KBM-7 (cell line): ENCODE measurements at places on chromosomes 1 and 21.

- DNase-seq, result no peak
These were observed 128.4 kb upstream of the NGF start for GRCh38 chr1:115466433-115466832.

- no peak for DNase-seq
These were observed 145.0 kb downstream of the PBX1 start for GRCh38 chr1:164703960-164704411.

DNA sequence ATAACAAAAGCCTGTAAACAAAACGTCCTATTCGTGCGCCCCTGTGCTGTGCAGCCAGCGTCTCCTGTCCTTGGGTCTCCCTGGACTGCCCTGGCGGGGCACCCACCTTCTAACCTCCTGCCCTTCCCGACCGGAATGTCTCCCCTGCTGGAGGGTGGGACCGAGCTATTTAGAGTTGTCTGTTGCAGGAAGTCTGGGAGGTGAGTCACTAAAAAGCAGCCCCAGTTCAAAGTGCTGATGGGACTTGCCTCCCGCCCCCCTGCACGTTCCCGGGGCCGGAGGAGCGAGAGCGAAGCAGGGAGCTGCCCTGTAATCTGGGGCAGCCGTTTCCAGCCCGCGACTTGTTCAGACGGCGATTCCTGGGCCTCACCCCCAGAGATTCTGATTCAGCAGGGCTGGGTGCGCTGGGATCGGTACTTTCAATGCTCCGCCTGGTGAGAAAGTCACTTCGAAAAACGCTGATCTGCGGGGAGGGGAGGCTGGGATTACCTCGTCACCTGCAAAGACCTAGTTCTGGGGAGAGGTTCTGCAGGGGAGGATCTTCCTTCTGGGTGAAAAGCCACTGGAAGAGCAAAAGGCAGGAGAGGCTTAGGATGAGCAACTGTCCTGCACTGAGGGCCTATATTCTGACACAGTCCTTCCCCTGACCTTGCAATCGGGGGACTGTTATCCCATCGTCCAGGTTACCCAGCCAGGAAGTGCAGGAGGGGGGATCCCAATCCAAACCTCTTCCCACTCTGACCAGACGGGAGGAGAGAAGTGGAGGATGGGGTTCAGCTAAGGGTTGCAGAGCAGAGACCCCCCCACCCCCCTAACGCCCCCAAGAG lies 1.2 kb upstream of the DHRS3 start:
- peak; percentile 74 for DNase-seq

DNA sequence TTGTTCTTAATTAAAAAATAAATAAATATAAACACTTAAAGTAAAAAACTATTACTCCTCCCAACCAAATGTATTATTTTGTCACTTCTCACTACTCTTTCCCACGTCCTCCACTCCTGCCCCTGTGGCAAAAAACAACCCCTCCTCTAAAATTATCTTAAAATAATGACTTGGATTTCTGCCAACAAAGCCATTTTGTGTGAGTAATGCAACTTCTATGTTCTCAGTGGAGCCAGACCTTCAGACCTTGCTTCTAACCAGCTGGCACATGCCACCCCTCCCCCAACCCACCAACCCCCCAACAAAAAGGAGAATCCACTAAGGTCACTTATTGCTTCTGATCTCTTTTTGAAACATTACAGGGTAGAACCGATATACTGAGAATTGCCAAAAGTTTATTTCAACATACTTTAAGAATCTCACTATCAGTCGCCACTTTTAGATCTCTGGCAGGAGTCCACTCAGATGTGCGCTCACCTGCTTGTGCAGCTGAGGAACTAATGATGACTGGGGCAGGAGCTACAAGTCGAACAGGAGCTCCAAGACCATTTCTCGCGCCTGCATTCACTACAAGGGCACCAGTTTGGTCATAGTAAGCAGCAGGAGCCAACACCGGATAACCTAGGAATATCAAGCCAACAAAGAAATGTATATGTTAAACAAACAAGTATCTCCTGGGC lies 58.3 kb upstream of the SDC3 start:
- DNase-seq, result no peak

- no peak for DNase-seq
These were observed 13.8 kb downstream of the HEYL start for GRCh38 chr1:39625462-39626273.

DNA sequence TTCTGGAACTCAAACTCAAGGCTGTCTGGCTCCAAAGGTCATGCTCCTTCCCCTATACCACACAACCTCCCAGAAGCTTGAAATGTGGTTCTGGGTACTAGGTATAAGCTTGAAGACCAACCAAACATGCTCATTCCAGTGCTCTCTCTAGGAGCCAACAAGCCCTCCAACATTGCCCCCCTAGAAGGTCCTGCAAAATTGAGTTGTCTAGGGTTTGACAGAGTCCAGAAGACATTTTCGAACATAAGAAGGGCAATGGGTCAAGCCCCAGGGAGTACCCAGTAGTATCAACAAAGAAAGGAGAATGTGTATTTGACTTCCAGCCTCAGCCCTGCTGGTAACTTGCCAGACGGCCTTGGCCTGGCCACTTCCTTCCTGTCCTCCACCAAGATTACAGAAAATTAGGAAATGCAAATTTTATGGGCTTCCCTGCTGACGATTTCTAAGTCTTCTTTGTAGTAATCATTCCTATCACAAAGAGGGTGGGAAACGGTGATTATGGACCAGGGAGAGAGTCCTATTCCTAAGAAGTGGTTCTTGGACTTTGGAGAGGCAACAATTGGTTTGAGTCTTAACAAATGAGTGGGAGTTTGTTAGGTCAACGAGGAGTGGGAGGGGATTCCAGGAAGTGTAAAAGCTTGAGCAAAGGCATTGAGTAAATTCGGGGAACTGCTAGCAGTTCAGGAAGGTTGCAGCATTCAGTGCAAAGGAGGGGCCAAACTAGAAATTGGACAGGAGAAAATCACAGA lies 18.7 kb upstream of the SLAMF1 start:
- DNase-seq, result peak; percentile 83
